ENCODE measurements at places on chromosomes 12 and 14.

- no peak for DNase-seq
Measured at GRCh38 chr14:77980475-77981321, 180.8 kb downstream of the ADCK1 start.

- peak; percentile 44 for DNase-seq
Measured at GRCh38 chr14:71324767-71325272, 417.6 kb downstream of the PCNX1 start.

DNA sequence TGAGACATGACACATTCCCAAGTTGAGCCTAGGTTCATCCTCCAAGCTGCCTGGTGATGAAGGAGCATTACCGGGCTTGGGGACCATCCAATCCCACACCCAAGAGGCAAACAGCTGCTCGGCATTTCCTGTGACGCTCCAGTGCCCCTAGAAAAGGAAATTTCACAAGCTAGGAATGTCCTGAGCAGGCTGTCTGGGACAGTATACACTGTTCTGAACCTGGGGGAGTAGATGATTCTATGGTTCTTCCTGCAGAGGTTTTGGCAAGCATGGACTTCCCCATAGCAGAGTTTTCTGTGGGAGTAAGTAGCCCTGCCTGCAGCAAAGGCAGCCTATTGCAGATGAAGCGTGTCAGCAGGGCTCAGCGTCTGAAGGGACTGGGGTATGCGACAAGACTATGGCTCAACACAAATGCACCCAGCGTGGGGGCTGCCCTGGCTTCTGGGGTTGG lies 47.4 kb upstream of the SRSF5 start:
- no peak for DNase-seq

DNA sequence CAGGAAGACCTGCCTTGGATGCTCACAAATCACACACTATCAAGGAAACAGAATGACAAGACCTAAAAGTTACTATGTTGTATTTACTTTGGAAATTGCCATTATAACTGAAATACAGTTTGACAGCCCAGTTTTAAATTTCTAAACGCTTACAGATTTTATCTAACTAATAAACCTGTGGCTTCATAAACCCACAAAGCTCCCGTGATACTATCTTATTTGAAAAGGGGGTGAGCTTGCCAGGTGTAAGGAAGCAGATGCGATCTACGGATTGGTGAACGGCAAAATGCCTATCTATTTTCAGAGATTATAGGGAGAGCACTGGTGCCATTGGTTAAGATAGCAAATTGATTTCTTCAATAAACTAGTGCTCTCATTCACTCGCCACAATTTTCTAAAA lies 485.5 kb downstream of the BCAT1 start:
- no peak for DNase-seq

- no peak for DNase-seq
Measured at GRCh38 chr12:6795088-6795487, 5.8 kb downstream of the CD4 start.

DNA sequence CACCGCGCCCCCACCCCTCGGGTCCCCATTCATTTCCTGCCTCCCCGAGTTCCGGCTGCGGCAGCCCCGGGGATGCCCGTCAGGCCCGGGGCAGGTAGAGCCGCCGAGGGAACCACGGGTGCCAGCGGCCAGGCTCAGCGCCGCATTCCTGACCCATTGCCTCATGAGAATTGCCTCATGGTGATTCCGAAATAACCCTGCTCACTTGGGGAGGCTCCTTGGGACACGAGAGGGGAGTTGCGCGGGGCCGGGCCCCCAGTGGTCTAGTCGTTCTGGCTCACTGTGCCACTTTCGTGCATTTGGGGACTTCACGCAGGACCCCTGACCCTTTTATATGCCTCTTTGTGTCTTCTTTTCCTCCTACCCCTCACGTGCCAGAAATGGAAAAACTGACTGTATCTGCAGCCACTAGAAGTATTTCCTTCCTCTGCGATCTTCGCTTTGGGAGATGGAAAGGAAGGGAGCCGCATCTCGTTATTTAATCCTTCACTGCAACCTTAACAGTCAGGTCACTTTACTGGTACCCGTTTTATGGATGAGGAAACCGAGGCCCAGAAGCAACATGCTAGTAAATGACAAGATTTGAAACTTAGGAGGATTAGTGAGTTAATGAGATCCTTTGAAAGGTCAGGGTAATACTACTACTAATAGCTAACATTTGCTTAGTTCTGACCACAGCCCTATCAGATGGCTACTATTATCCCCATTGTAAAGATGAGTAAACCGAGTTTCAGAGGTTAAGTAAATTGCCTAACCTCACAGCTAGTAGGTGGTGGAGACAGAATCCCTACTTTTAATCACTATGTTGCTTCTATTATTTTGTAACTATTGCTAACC lies 768 bp downstream of the PTPN11 start:
- DNase-seq, result no peak

DNA sequence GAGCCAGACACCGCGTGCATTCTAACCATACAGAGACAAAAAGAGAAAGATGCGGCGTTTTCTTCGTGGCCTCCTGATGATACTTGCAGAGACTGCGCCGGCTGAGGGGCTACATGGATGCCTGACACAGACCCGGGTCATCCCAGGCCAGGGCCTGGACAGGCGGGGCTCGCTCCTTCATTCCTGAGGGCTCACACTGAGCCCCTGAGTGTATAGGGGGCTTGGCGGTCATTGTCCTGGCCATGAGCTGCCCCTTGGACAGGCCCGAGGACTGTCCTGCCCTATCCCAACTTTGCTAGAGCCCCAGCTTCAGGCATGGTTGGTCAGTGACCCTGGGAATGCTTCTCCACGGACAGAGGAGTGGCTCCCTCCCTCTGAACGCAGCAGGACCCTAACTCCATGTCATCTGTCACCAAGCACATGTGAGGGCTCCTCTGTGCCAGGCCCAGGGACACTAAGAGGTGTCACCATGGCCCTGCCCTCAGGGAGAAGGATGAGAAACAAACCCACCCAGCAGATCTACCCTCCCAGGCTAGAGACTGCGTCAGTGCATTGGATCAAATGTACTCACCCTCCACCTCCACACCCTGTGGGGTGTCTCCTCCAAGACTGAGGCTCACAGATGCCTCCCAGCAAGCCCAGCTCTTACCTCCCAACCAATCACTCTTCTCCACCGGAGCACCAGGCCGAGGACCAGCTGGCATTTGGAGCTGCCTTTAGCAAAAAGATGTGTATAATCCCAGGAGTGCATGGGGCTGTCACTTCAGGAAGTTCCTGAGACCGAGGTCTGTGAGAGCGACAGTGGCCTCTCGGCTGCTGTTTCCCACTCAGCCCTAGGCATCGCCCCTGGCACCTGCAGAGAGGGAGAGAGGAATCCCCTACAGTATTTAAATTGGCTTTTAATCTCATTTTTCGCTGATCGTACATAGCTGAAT lies 102.7 kb downstream of the DICER1 start:
- no peak for DNase-seq

DNA sequence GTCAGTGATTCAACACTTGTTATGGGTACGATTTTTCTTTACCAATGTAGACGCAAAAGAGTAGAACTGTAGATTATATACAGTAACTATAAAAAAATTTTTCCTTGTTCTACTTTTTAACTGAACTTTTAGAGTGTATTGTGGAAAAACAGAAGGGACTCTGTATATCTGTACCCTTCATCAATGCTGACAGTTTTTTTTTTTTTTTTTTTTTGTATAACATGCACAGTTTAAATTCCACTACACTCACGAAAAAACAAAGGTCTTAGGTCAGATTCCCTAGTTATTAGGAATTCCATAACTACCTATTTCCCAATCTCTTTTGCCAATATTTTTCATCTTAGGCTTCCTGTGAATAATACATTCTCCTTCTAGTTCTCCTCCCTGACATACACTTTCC lies 6.4 kb downstream of the DDHD1 start:
- no peak for DNase-seq

- no peak for DNase-seq
Measured at GRCh38 chr12:68234140-68234539, 8.5 kb upstream of the IL26 start.

GRCh38 chr12:112283546-112283945 lies 98.7 kb downstream of the HECTD4 start:
- no peak for DNase-seq

GRCh38 chr14:29222671-29223268 lies 456.2 kb downstream of the FOXG1 start:
- no peak for DNase-seq

DNA sequence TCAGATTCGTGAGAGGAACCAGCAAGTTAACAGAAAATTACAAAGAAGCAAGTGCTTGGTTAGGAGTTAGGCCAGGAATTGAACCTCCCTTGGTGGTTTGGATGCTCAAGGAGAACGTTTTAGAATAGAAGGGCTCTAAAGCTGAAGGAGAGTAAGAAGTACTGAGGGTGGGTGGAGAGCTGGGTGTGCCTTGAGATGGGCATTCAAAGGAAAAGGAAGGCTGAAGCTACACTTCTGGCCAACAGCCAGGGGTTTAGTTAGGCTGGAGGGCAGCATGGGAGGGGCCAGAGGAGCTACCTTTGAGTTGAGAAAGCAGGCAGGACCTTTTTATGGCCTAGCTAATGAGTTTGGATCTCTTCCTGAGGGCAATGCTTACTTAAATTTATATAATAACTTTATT lies 421.2 kb downstream of the CCDC91 start:
- no peak for DNase-seq

DNA sequence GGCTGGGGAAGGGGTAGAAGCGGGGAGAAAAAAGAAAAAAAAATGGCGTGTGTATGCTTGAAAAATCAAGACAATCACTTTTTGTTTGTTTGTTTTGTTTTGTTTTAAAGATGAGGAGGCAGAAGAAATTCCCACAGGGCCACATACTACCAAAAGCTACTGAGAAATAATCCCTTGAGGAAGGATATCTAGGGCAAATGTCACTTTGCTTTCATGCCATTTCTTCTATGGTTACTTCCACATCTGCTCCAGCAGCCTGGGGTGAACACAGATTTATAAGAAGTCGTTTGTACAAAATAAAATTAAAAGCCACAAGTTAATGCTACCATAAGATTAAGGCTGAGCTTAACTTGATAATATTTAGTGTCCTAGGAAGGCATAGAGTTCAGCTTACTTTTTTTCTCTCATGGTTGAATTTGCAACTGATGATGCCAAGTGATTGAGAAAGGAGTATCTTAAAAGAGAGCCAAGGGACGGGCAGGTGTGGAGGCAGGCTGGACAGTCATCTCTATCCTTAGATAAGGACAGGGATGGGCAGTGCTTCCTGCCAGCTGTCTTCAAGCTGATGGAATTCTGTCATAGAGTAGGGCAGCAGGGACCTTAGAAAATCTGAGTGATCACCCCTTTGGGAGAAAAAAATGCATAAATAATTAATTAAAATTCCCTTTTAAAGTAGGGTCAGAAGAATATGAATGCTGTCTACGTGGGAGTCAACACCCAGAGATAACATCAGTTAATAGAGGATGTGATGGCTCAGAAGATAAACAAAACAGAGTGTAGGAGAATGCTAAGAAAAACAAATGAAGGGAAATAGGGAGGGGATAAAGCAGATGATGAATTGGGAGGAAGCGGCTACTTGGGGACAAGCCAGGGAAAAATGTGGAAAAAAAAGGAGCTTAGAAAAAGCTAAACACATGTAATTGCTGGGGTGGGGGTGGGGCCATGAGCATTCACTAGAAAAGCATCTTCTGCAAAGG lies 57.1 kb downstream of the DYRK2 start:
- no peak for DNase-seq

GRCh38 chr12:106089935-106090334 lies 48.8 kb downstream of the NUAK1 start:
- DNase-seq, result no peak

DNA sequence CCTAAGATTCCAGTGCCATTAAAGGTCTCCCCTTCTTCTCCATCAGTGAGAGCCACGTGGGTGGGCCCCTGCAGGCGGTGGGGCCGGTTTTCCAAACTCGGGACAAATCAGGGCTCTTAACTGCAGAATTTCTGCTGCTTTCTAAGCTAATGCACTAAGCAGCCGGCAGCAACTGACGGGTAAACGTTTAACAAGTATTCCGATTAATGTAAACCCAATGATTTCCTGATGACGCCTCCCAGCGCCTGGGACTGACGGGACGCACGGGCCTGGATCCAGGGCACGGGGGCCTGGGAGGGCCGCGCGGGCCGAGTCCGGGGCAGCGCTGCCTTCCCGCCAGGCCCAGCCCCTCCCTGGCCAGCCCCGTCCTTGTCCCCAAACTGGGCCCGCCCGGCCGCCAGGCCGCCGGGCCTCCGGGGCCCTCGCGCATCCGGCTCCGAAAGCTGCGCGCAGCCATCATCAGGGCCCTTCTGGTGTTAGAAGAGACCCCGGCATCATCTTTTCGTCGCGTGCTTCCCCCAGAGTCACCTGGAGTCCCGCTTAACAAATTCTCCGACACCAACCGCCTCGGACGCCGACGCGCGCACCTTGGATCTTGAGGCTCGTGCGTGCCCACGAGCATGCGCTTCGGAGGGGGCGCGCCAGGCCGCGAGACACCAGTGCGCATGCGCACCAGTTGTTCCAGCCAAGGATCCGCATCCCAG lies at the start of gene MLH3:
TSS of gene MLH3 (minus strand) at position 616 of the 704 bp plus-strand sequence. CDS start 1,812 bp downstream, outside the sequence.
- DNase-seq, result peak; percentile 86

GRCh38 chr14:95956601-95957460 lies 80.2 kb downstream of the TUNAR start:
- no peak for DNase-seq

GRCh38 chr12:6337958-6338433 lies 3.9 kb downstream of the TNFRSF1A start:
- no peak for DNase-seq

DNA sequence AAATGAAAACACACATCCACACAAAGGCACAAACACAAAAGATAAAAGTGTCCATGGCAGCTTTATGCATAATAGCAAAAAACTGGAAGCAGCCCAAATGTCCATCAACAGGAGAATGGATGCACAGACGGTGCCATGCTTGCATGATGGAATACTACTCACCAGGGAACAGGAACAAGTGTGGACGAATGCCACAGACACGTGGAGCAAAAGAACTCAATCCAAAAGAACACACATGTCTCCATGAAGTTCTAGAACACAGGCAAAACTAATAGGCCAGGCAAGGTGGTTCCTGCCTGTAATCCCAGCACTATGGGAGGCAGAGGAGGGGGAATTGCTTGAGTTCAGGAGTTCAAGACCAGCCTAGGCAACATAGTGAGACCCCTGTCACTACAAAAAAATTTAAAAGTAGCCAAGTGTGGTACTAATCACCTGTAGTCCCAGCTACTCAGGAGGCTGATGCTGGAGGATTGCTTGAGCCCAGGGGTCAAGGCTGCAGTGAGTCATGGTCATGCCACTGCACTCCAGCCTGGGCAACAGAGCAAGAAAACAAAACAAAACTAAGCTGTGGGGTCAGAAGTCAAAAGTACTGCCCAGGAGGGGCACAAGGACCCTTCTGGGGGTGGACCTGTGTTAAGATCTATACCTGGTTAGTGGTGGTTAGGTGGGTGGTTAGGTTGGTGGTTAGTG lies 7.3 kb upstream of the TMEM119 start:
- DNase-seq, result no peak

All from CD4-positive, alpha-beta T cell treated with Interleukin-6 for 4 hours (primary cell).